A549 treated with AZD2906 at 1 μM for 4 hours (cell line): ENCODE measurements at places on chromosomes 5 and 9. TPM values are rescaled to one million over a fixed set of nuclear protein-coding genes. Genes with fewer than 3 reads are reported as not detected.

OTP gene
- total RNA-seq: 0.03 to 0.12 TPM (median 0.09 TPM) in 5 replicates

GBA2 gene
- total RNA-seq: 28.4 to 39.2 TPM (median 31.7 TPM) in 5 replicates

CENPK gene
- 24.2 to 31.2 TPM (median 25.5 TPM) in 5 replicates for total RNA-seq

GRIN1 gene
- total RNA-seq: 0.11 to 0.91 TPM (median 0.63 TPM) in 5 replicates

ANKRD18A gene
- total RNA-seq: 6.7 to 10.3 TPM (median 9.0 TPM) in 5 replicates

CRAT gene
- total RNA-seq: 24.9 to 30.3 TPM (median 29.8 TPM) in 5 replicates

PPP3R2 gene
- not detected in 5 replicates for total RNA-seq

SREK1IP1 gene
- total RNA-seq: 7.1 to 8.8 TPM (median 7.6 TPM) in 5 replicates

PCDHGB5 gene
- total RNA-seq: 1.9 to 2.5 TPM (median 2.2 TPM) in 5 replicates

PCDHA1 gene
- total RNA-seq: 0.14 to 0.26 TPM (median 0.22 TPM) in 5 replicates

HNRNPAB gene
- total RNA-seq: 303 to 325 TPM (median 313 TPM) in 5 replicates

ASTN2 gene
- total RNA-seq: 4.1 to 5.3 TPM (median 4.3 TPM) in 5 replicates

KIF12 gene
- 1.3 to 1.9 TPM (median 1.5 TPM) in 5 replicates for total RNA-seq

PCDHAC2 gene
- total RNA-seq: 3.2 to 5.7 TPM (median 3.6 TPM) in 5 replicates

SPAAR gene
- total RNA-seq: 0.05 to 0.09 TPM (median 0.06 TPM) in 4 of 5 replicates, not detected in the other

SLCO6A1 gene
- not detected in 5 replicates for total RNA-seq

FGD3 gene
- 0.12 to 0.26 TPM (median 0.16 TPM) in 5 replicates for total RNA-seq

NOXA1 gene
- total RNA-seq: 0.71 to 1.8 TPM (median 1.6 TPM) in 5 replicates

SERF1A gene
- total RNA-seq: 0.63 to 1.8 TPM (median 0.89 TPM) in 5 replicates

ZNF354C gene
- 0.45 to 0.81 TPM (median 0.78 TPM) in 5 replicates for total RNA-seq

IL3 gene
- not detected in 5 replicates for total RNA-seq
